ENCODE measurements at places on chromosomes 12 and 14.

- no peak for DNase-seq
Measured at GRCh38 chr12:52082026-52082668, 2.6 kb downstream of the SMIM41 start.

- no peak for DNase-seq
Measured at GRCh38 chr14:73752297-73752992, 38.3 kb upstream of the PNMA1 start.

- no peak for DNase-seq
Measured at GRCh38 chr12:96501908-96502307, 12.5 kb downstream of the CFAP54 start.

DNA sequence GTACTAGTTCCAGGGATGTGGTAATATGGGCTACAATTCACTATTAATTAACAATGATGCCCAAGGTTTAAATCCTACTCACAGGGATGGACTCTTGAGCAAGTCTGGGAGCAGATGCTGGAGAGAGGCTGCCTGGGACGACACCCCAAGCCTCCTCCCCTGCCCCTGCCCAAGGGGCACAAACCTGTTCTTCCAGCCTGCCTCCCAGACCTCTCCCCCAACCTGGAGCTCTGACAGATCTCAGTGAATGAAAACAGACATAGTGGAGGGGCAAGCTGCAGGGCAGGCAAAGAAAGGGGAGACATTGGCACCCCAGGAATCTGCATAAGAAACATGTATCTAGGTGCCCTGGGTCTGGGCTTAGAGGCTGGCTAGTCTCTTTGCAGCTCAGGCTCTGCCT is 5.8 kb downstream of the KDM2B start:
- no peak for DNase-seq

DNA sequence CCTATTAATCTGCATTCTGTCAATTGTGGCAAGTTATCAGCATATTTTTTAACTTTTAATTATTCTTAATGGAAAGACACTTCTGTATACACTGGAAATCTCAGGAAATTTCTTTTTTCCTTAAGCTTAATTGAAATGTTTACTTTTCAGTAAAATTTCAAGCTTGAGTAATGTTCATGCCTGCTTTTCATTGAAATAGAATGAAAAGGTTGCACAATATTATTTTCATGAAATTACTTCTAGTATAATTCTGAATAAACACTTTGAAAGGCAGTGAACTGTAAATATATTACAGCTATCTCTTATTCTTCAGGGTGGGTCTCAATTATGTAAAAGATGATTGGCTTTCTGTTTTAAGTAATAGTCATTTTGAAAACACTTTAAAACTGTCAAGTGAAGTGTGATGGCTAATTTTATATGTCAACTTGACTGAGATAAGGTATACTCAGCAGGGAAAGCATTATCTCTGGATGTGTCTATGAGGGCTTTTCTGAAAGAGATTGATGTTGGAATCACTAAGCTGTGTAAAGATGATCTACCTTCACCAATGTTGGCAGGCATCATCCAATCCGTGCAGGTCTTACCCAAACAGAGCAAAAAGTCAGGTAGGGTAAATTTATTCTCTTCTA is 29.9 kb downstream of the CLEC2D start:
- peak; percentile 74 for DNase-seq

DNA sequence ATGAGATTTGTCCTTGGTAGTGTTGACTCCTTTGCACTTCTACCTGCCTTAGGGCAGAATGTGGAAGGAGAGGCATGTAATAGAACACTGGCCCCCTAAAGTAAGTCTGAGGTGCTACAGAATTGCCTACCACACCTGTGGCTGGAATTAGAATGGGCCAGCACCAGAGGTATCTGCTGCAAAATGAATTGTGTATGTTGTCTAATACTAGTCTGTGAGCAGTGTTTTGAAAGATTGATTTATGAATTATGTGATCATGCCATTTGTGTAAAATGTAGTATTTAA is 5.7 kb upstream of the STYX start:
- no peak for DNase-seq

DNA sequence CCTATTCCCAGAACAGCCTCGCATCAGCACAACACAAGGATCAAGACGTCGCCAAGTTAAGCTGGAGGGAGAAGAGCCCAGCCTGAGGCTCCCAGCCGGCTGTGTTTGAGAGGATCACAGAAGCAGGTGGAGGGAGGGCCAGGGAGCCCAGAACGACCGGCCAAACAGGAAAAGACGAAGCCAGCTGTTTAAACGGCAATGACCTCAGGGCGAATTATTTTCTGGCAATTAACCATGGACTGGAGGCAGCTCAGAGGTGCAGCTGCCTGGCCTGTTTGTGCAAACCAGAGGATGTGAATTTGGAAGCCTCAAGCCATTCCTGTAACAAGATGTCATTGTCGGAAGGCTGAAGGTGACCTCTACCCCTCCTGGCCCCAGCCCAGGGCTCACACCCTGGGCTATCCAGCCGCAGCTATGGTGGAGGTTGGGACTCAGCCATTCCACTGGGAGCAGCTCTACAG is 175.8 kb upstream of the PRMT8 start:
- DNase-seq, result peak; percentile 6

- DNase-seq, result peak; percentile 96
Measured at GRCh38 chr12:110280392-110280778, 662 bp upstream of the ATP2A2 start.

Data from NCI-H1417 (cell line).